Fibroblast of skin of back (primary cell): ENCODE measurements at places on chromosomes 7 and 10.
A peak's percentile ranks its signal among the peaks of the same experiment; 100 is the strongest.

GRCh38 chr10:123011987-123012386 lies 3.2 kb downstream of the ACADSB start:
- no peak for DNase-seq

DNA sequence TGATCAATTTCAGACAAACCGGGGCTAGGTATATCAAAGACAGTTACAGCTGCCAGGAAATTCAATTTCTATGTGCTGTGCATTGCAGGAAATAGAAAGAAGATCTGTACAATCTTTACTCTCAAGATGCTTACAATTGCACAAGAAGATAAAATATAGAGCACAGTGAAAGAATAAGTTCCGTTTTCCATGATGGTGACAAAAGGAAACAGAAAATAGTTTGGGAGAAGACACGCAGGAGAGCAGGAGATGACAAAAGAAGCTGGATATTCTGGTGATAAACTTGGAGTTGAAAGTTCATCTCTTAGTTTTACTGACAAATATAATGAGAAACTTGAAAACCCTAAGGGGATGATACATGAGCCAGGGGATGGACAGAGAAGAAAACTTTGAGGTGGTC lies 646.0 kb downstream of the PARD3 start:
- DNase-seq: no peak

DNA sequence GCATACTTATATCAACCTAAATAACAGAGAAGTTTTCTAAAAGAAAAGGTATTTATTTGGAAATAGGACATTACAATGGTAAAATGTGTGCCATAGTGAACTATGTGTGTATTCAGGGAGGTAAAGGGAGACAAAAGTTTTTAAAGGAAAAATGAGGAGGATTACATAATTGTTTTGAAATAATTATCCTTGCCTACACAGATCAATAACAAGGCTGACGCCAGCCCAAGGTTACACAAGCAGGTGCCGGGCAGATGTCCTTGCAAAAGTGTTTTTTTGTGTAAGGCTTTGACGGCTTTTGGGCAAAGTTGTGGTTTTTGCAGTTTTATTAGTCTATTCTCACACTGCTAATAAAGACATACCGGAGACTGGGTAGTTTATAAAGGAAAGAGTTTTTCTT lies 22.7 kb upstream of the SLC35B4 start:
- DNase-seq: no peak

DNA sequence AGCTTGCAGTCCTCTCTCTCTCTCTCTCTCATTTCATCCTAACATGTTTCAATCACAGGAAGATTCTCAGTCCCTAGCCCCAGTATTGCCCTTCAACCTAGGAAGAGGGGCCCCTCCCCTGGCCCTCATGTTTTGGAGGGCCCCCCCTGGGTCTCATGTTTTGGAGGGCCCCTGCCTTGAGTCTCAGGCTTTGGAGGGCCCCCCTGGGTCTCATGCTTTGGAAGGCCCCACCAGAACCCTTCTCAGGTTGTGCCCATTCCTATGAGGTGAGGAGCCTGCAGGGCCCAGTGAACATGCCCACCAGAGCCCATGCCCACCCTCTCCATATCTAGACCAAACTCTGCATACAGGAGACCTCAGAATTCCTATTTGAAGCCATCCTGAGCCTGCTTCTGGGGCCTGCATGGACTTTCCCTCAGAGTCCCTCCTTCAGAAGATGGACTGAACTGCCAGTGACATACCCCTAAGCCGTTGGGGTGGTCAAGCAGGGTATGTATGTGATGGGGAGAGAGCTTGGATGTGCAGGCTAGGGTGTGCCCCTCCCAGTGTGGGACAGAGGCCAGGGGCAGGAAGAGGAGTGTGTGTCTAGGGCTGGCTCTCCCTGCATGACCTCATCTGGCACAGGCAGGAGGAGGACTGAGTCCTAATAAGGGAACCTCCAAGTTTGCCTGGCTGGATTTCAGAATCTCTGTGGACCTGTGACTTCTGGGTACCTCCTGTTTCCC lies 8.1 kb upstream of the VDAC2 start:
- DNase-seq: peak; percentile 90

DNA sequence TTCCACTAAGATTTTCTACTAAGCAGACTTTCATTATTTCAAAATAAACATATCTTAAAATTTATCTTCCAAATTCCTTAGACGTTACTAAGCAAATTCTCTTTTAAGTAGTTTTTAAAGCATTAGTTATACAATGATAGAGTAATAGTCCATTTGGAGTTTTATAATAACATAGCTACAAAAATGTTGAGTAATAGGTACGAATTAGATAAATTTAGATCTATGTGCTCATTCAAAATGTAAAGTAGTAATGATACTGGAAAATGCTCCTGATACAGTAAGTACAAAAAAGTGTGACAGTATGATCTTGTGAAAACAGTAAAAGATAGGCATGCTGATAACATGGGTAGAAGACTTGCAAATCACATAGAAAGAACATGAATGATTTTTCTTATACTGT lies 4.5 kb downstream of the DMTF1 start:
- DNase-seq: peak; percentile 38

- DNase-seq: no peak
Observed at GRCh38 chr7:4934419-4935025, 24.5 kb downstream of the MMD2 start.

DNA sequence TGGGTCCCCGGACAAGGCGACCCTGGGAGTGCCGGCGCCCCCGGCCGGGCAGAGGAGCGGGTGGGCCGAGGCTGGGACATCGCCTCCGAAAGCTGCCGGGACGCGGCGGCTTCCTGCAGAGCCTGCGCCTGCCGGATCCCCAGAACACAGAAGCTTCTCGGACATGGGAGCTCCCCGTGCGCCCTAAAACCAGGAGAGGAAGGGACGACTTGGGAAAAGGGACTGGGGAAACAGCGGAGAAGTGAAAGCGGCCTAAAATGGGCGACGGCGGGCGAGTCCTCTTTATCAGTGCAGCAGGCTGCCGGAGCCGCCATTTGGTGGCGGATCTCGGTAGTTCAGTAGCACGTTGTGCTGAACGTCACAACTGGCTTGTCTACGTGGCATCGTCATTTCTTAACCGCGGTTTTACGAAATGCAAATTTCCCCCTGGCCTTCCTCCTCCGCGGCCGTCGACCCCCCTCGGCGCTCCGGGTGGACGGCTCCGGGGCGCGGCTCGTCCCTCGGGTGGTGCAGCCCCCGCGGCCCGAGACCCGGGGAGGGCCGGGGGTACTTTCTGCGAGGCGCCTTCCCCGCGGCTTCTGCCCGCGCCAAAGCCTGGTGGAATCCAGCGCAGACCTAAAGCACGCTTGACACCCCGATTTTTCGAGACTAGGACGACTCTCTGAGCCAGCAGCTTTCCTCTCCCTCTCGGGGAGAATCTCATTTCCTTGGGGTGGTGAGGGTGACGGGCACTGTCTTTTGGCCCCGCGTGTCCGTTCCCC lies 9.9 kb upstream of the SPAG6 start:
- peak; percentile 53 for DNase-seq

DNA sequence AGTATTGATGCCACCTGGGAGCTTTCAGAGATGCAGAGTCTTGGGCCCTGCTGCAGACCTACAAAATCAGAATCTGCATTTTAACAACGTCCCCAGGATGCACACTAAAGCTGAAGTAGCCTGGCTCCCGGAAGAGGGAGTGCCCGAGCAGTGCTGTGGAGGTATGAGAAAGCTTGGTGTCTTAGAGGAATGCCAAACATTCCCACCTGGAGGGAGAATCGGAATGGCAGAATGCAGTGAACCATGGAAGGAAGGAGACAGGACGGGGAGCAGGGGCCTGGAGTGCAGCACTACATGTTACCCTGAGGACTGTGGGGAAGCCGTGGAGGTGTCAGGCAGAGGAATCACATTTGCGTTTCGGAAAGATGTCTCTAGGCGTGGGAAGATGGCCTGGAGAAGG lies 90.9 kb downstream of the AOAH start:
- DNase-seq: no peak

GRCh38 chr10:102602272-102603045 lies 41.8 kb upstream of the TRIM8 start:
- DNase-seq: no peak

GRCh38 chr7:93150200-93150835 lies 2.1 kb upstream of the SAMD9L start:
- peak; percentile 84 for DNase-seq

DNA sequence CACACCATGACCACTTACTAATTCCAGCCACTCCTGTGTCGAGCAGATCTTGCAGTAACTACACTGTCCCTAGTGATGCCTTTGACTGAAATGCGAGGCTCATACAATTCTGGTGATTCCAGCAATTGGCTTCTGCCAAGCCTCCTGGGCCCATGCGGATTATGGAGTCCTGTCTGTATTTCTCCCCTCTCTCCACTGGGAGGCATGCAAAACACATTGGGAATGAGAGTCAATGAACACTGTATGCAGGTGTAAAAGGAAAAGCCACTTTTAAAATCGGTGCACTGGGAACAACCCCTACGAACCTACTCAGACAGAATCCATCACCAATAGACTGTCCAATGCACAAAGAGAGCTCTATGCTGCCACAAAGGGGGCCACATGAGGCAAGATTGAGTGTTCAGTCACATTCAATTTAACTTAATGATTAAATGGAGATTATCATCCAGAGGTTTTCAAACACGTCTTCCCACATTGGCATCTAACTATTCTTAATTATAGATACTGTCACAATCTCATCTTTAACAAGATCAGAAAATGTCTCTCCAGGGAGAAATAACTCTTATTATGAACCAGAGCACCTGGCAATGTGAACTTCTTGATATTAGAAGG lies 550.6 kb downstream of the GLRX3 start:
- DNase-seq: peak; percentile 4

DNA sequence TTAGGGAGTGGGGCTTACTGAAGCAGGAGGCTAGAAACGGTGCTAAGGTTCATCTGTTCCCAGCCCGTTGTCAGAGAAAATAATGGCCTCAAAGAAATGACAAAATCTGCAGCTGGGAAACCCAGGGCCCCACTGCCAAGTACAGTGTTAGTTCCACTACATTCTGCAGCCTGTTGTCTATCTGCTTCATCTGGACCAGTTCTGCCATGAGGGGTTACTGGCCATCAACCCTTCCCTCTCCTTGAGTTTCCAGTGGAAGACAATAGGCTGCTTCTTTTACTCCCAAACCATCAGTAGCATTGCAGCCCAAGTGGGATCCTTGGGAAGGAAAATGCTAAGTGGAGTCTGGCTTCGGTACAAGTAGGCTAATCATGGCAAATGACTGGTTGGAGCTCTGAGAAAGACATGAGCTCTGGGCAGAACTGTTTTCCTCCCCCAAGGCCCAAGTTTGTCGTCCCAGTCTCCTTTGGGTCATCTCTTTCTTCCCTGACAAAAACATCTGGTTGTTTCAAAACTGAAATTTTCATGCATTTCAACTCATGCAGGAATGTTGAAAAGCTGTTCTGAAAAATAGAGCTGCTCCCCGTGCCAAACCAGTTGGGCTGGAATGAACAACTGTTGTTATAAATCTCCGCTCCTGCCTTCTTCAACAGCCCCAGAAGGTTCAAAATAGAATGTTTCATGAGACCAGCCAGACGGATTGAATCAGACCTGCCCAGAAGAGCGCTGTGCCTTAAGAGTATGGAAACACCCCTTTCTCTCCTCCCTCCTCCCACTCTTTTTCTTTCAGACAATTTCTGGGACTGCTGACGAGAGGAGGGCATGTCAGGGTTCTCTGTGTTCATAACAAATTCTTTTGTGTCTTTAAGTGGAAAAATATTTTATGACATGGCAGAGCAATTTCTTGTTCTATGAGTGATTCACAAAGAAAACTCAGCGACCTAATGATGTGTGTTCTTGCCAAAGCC lies 116.6 kb downstream of the RAB18 start:
- DNase-seq: peak; percentile 95

DNA sequence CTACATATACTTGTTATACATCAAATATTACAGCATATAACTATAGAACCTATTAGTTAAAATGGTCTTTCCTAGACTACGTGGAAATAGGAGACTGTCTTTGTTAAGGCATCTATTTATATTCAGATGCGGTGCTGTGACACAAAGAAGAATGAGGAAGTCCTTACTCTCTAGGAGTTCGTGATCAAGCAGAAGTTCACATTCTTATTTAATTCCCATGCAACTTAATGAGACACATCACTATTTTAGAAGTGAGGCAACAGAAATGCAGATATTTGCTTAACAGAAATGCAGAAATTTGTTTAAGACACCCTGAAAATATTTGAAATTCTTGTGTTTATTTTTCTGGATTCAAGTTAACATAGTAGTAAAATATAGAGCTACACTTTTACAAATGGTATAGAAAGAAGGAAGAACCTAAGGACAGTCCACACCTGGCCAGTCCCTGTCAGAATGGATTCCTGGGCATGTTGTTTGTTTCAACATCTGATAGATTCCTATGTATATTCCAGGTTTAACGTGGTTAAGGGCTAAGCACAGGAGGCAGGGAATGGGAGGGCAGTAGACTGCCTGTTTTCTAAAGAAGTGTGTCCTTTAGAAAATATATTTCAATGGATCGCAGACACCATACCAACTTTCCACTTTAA lies 70.6 kb upstream of the NXPH1 start:
- no peak for DNase-seq

DNA sequence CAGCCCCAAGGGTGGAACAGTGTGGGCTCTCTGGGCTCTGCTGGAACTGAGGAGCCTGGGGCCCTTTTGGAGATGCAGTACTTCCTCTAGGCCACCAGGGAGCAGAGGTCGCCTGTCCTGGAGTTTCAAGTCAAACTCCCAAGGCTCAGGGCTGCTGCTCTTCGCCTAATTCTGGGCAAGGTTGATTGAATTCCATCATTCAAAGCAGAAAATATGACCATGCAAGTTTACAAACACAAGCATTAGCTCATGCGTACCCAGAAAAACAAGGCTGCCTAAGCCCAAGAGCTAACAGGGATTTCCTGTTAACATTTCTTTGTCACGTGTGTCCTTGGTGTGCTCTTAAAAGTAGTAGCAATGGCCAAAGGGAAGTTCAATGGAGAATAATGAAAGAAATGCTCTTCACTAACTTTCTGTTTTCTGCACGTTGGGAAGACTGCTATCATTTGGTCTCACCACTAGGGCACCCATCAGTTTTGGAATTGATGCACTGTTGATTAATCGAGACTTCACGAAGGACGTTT lies 20.1 kb downstream of the LDB3 start:
- peak; percentile 70 for DNase-seq

GRCh38 chr10:52621635-52622079 lies 150.9 kb downstream of the MBL2 start:
- DNase-seq: peak; percentile 62

DNA sequence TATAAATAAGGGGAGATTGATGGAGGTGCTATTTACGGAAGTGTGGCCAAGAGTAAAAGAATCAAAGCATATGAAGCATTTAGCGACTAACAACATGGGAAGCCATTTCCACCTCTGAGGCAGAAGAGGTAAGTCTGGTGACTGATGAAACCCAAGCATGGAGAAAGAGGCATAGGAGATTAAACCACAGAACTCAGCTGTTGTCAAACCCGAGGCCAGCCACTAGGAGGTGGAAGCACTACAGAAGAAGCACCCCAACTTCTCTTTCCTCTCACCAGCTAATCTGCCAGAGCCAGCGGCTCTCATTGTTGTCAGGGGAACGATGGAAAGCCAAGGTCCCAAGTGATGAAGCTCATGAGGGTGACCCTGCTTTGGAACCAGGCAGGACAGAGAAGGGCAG lies 19.6 kb upstream of the CNTNAP2 start:
- DNase-seq: no peak
